ENCODE measurements at places on chromosomes 3 and 15. TPM values are rescaled to one million over a fixed set of nuclear protein-coding genes. Genes with fewer than 3 reads are reported as not detected.

GRCh38 chr3:107328069-107328468 lies 49.2 kb upstream of the CCDC54 start:
- DNase-seq = no peak

Gene CCDC32
- polyA plus RNA-seq = 25.5 TPM

Gene KNG1
- 0.90 TPM for polyA plus RNA-seq

GRCh38 chr15:83854950-83855707 lies 201.2 kb downstream of the ADAMTSL3 start:
- peak; percentile 58 for DNase-seq

- DNase-seq = no peak
These were observed 49.5 kb downstream of the WHAMM start for GRCh38 chr15:82858932-82859331.

Gene CDC25A
- polyA plus RNA-seq = 10.3 TPM

Gene RNF111
- polyA plus RNA-seq = 44.2 TPM

Gene CRTAP
- 239 TPM for polyA plus RNA-seq

Measured in right lung (tissue), 10 donors.